Activated CD8-positive, alpha-beta memory T cell treated with anti-CD3 and anti-CD28 coated beads, Interleukin-2, amount 50 U/mL, for 4 hours (primary cell): ENCODE measurements at places on chromosomes 3 and 15.

DNA sequence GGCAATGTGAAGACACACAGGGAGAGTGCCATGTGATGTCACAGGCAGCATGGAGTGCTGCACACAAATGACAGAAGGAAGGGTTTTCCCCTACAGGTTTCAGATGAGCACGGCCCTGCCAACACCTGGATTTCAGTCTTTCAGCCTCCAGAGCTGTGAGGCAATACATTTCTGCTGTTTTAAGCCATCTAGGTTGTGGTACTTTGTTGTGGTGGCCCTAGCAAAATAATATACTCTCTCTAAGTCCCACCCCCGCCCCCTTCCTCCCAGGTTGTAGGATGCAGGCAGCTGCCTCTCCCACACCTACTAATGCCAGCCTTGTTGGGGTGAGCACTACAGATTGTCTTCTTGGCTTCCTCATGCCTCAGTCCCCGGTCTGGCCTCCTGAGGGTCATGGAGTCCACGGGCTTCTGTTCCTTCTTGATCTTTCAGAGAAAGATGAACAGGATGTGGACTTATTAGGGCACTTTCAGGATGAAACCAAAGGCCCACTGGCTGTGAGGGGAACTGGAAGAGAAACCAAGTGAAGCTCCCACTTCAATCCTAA, 180.0 kb downstream of the CD47 start:
- no peak for DNase-seq

DNA sequence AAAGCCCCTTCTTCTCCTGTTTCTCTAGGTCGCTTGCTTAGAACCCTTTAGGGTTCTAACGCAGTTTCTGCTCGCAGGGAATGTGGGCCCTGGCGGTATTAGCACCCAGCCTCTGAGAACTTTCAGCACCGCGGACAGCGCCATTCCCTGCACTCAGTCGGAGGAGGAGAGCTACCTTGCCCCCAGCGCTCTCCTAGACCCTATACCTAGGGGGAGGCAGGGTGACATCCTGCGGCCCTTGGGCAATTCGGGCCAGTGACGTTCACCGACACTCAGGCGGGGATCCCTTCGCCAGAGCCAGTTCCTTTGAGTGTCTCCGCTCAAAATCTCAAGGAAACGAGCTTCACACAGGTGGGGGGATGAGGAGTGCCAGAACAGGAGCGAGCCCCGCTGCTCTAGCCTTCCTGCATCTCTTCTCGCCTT, 1.3 kb downstream of the SLC7A14 start:
- peak; percentile 34 for DNase-seq

DNA sequence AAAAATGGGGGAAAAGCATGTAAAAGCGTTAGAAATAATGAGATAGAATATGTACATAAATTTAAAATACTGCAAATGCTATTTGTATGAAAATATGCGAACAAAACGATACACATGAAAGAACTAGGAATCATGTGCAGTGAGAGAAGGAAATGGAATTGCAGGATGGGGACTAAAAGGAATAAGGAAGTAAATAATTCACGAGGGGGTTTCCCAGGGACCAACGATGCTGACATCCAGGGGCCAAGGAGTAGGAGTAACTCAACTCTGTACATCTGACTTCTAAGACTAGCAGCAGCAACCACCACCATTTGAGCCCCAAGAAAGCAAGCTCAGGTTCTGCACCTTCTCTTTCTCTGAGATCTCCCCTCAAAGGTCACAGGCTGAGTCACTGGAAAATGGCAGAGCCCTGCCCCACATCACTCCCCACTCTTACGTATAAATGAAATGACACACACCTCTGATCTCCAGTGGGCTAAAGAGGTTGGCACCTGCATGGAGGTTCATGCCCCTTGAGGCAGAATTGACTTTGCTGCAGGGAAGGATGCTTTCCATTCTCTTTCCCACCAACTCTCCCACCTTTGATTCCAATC, 100.0 kb upstream of the DLG1 start:
- DNase-seq = peak; percentile 29

- peak; percentile 29 for DNase-seq
Measured at GRCh38 chr15:30882849-30883433, 20.8 kb upstream of the FAN1 start.

DNA sequence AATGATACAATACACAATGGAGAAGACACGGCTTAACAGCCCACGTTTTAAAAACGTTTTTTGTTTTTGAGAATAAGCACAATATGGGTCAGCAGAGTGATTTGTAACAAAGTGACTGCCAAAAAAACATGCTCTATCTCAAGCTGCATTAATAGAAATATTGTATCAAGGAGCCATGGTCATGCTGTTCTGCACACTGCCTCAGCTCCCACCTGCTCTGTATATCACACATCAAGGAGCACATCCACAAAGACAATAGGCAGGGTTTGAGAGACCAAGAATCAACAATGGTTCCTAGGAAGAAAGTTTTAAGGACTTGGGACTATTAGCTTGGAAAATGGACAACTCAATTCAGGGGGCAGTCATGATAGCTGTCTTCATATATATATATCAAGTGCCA, 6.3 kb upstream of the BBX start:
- DNase-seq = no peak

DNA sequence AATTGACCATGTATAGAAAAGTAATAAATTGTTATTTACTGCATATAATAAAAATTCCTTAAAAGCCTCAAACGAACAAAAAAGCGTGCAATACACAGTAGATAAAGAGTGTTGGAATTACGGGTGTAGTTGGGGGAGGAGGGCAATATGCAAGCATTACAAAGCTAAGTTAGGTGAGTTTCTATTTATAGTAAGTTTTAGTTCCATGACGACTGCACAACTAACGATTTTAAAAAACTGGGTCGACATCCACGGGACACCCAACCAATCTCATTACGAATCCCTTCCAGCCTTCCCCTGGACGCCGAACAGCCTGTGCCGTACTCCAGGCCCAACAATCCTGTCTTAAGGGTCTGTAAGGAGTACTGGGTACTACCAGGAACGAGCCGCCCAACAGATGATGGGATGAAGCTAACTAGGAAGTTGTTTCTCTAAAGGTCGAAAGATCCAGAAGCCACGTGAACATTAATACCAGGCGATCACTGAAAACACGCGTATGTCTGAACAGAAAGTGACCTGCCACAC, 677 bp downstream of the POLQ start:
- DNase-seq = no peak

GRCh38 chr3:167467848-167468611, 5.8 kb downstream of the SERPINI2 start:
- DNase-seq = no peak

- no peak for DNase-seq
Measured at GRCh38 chr3:59374818-59375211, 325.0 kb upstream of the CFAP20DC start.

GRCh38 chr3:54859184-54859583, 68.7 kb downstream of the LRTM1 start:
- DNase-seq = no peak

- no peak for DNase-seq
Measured at GRCh38 chr15:84872009-84872910, 12.2 kb upstream of the SLC28A1 start.

DNA sequence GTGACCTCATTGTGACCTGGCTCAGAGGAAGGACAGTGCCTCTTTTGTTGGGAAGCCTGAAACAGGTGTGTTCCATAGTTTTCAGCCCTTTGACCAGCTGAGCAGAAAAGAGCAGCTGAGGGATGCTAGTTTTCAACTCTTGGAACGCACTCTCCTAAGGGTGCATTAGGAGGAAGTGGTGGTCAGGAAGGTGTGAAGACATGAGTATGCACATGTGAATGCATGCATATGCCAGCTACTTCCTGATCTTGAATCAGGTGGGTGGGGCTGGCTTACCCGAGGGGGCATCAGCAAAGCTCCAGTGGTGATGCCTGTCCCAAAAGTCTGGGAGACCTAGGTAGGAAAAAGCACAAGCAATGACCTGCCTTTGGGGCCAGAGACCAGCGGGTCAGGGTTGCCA, 23.3 kb upstream of the CEMIP start:
- DNase-seq = no peak

DNA sequence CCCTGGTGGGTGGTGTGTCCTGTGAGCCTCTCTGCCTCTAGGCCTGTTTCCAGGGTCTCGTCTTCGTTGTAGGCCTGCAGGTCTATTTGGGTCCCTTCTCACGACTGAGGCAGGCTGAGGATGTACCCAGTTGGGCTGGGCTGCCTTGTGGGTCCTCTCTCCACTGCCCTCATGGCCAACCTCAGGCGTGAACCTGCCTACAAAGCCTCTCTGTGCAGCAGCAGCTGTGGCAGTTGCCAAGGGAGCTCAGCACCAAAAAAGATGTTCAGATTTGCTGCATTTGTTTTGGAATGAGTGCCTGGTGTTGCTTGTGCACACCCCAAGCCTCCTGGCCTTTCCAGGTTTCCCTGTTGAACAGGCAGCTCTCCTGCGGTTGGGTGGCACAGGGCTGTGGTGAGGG, 13.4 kb downstream of the KLF13 start:
- DNase-seq = no peak

DNA sequence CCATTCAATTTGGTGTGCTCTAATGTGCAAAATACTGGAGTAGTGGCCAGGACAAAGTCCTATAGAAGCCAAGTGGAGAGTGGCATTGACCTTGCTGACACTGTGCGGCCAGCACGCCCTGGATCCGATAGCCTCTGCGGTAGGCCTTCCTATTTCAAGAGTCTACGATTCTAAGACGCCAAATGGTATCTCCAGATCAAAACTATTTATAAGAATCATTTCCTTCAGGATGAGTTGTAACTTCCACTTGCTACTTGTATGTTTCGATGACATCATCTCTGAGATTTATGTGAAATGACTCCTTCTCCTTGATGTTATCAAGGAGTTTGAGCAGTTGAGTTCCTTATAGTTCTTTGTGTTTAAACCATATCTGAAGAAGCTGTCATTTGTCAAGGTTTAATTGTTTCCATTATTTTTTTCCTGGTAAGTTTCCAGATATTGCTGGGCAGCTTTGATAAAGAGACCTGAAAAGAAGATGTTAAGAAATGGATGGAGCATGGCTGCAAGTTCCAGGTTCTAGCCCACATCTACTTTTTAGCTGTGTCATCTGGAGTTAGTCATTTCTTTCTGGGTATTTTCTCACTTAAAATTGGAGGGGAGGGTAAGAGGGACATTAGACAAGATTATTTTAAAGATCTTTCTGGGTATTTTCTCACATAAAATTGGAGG, 71.8 kb downstream of the TMEM44 start:
- DNase-seq = no peak

DNA sequence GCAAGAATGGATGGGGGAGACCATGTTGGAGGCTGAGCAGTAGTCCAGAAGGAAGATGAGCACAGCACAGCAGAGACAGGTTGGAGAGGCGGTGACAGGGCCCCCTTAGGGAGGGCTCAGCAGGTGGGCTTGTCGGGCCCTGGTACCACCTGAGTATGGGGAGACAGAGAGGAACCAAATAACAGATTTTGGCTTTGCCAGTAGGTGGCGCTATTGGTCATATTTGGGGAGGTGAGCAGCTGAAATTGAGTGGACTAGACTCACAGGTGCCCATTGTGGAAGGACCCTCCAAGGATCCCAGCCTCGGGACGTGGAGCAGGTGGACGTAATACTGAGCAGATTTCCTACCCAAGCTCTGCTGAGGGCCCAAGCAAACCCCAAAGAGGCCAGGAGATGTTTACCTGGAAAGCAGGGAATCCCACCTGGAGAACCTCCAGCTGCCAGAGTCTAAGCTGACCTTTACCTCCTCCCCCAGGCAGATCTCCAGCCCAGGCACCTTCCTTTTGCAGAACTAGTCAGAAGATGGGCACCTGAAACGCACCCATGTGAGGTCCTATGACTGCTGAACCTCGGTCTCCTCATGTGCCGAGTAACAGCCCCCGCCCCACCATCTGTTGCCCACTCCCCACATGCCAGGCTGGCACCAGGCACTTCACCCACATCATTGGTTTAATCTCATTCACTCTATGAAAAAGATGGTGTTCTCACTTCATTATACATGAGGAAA, 24.6 kb upstream of the CORO2B start:
- peak; percentile 61 for DNase-seq

DNA sequence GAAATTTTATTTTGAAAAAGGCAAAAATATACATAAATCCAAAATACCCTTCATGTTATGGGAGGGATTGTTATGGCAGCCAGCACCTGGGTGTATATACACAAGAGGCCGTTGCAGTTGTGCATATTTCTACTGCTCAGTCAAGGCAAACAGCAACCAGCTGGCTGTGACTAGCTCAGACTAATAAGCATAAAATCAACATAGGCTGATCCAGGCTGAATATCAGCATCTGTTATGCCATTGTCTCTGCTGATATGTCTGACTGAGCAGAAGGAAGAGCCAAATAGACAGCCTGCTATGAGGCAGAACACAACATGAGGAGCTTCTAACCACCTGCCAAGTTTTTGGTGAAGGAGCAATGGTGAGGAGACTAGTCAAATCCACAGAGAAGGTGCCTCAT, 457.5 kb upstream of the ALCAM start:
- no peak for DNase-seq

- DNase-seq = no peak
Measured at GRCh38 chr3:156620901-156621300, 53.5 kb upstream of the TIPARP start.

DNA sequence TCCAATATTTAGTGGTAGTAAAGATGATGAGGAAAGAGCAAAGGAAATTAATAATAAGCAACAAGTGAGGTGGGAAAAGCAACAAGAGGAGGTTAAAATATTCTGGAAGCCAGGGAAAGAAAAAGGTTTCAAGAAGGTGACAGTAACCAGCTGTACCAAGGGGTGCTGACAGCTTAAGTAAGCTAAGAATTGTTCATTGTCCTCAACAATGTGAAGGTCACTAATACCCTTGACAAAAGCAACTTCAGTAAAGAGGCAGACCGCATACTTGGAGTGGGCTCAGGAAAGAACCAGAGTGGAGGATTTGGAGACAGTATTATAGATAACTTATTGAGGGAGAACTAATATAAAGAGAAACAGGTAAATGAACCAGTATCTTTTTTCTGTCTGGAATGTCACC, 116.2 kb downstream of the GBE1 start:
- no peak for DNase-seq

DNA sequence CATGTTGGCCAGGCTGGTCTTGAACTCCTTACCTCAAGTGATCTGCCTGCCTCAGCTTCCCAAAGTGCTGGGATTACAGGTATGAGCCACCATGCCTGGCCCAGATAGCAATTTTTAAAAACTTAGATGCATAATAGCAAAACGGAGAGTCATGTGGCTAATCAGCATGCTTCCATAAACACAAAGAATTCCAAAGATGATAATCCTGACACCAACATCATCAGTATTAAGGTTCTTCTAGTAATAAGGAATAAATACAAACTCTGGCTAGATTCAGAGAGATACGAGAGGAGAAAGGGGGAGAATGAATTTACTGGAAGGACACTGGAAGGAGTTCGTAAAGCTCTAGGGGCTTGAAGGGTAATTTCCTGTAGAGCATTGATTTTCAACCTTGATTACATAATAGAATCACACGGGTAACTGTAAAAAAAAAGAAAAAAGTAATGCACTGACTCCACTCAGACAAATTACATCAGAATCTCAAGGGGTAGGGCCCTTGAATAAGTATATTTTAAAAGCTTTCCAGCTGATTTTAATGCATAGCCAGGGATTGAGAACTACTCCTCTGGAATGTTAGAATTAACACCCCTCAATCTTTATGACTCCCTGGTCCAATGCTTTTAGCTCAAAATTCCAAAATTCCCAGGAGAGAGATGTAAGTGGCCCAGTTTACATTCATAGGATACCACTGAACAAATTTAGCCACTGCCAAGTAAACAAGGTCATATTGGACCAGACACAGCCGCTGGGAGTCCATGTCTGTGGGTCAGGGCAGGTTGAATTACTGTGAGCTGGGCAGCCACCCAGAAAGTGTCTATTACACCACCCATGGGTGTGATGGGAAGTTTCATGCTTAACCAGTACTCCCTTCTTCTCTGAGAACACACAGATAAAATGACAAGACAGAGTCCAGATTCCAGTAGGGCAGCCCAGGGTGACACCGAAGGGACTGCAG, 243.9 kb downstream of the TBL1XR1 start:
- DNase-seq = no peak

- no peak for DNase-seq
Measured at GRCh38 chr3:65953301-65953812, 85.4 kb downstream of the MAGI1 start.
